ENCODE measurements at places on chromosomes 13 and 19.

DNA sequence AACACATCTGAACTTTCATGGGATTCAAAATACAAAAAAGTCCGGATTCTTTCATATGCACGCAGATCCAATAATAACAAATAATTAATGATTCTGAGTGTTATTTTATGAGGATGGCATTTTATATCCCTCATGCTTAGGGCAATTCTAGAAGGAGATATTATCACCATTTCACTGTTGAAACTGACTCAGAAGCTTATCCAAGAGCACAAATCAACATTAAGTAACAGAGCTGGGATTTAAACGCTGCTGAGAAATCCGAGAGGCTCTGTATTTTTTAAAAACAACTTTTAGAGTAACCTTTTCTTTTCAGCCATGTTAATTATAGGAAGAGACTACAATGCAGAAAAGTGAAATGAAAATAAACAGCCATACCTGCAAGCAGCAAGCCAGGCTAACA lies 30.3 kb downstream of the ATP7B start:
- DNase-seq: no peak

- no peak for DNase-seq
Measured at GRCh38 chr19:11378319-11379189, 4.1 kb downstream of the SWSAP1 start.

- no peak for DNase-seq
Measured at GRCh38 chr13:106122234-106122633, 413.2 kb downstream of the EFNB2 start.

GRCh38 chr13:46640843-46641242 lies 87.9 kb downstream of the LRCH1 start:
- DNase-seq: no peak

GRCh38 chr13:51058461-51059167 lies 52.5 kb downstream of the C13orf42 start:
- DNase-seq: no peak

GRCh38 chr13:92972751-92973150 lies 253.9 kb upstream of the GPC6 start:
- DNase-seq: no peak

DNA sequence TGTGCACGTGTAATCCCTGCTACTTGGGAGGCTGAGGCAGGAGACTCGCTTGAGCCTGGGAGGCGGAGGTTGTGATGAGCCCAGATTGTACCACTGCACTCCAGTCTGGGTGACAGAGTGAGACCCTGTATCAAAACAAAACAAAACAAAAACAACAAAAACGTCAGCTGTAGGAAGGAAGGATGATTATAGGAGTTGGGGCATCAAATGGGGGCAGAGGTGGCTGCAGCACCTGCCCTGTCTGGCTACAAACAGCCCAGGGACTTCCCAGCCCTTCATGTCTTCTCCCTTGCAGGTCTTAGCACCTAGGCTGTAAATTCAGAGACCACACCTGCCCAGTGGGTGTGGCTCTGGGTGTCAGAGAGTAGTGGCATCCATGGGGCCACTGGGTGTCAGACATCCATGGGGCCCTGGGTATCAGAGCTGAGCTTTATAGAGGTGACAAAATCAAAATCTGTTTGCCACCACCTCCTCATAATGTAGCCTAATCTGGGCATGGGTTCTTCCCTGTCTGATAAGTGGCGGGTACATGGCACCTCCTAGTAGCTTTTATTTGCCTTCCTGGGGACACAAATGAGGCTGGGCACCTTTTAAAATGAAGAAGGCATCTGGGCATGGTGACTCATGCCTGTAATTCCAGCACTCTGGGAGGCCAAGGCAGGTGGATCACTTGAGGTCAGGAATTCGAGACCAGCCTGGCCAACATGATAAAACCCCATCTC lies 4.7 kb upstream of the B3GNT3 start:
- DNase-seq: no peak

DNA sequence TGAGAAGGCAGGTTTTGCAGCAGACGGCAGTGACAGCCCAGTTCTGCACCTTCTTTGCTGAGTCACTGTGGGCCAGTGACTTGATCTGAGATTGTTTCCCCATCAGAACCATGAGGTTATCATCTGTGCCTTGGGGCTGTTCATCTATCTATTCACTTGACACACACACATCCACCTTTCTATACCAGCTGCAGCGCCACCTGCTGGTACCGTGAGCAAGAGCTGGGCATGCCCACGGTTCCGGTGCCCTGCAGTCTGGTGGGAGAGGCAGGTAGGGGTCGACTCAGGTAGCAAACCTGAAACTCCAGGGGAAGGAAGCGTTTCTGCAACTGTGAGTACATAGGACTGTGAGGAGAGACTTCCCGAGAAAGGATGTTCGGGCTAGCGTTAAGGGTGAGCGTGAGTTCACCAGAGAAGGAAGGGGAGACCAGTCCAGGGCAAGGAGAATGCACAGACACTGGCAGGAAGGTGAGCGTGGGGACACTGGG lies 7.5 kb upstream of the LIN7B start:
- no peak for DNase-seq

GRCh38 chr13:110562696-110563462 lies 1.4 kb upstream of the RAB20 start:
- DNase-seq: no peak

DNA sequence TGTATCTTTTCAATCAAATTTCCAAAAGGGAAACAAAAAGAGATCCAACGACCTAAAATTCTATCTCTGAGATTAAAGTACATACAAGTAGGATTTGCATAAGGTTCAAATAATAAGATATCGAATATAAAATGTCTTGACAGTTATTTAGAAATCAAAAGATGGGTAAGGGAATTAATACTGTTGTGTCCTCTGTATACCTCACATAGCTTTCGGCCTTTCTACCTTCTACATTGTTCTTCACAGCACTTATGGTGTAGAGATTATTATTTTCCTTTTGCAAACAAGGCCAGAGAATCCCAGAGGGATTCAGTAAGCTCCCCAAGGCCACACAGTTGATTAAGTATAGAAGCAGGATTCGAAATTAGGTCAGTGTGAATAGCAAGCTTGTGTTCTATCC lies 403.6 kb downstream of the SPRY2 start:
- DNase-seq: no peak

GRCh38 chr19:46480415-46480814 lies 9.1 kb upstream of the PNMA8A start:
- DNase-seq: no peak

DNA sequence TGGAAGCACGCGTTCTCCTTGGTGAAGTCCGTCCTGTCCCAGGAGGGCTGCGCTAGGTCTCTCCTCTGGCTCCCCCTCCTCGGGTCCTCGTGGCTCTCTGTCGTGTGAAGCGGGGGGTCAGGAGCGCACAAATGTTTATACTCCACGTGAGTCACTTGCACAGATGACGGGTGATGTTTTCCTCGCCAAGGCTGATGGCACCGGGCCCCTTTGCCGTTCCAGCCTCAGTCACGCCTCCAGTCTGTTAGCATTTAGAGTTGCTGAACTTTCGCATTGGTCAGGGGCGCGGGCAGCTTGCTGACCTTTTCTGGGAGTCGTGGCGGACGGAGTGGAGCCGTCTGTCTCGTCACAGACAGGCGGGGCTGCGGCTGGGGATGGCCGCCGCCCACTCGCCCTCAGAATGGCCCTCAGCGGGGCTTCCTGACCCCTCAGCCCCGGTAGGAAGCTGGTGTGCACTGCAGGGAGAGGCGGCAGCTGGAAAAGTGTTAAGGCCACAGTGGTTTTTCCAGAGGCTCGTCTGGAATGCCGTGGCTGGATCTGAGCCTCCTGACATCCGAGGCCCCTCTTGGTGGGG lies 13.7 kb downstream of the KLHL26 start:
- no peak for DNase-seq

DNA sequence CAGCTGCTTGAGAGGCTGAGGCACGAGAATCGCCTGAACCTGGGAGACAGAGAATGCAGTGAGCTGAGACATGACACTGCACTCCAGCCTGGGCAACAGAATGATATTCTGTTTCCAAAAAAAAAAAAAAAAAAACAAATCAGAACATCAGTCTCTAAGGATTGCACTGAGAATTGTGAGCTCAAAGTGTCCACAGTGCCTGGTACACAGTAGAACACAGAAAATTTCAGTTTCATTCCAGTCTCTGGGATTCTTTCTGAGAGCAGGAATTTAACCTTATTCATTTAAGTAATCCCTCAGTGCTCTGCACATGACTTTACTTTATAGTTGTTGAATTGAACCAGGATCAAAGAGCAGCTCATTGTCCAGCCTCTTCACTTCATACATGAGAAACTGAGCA lies 25.9 kb upstream of the GATAD2A start:
- DNase-seq: no peak

DNA sequence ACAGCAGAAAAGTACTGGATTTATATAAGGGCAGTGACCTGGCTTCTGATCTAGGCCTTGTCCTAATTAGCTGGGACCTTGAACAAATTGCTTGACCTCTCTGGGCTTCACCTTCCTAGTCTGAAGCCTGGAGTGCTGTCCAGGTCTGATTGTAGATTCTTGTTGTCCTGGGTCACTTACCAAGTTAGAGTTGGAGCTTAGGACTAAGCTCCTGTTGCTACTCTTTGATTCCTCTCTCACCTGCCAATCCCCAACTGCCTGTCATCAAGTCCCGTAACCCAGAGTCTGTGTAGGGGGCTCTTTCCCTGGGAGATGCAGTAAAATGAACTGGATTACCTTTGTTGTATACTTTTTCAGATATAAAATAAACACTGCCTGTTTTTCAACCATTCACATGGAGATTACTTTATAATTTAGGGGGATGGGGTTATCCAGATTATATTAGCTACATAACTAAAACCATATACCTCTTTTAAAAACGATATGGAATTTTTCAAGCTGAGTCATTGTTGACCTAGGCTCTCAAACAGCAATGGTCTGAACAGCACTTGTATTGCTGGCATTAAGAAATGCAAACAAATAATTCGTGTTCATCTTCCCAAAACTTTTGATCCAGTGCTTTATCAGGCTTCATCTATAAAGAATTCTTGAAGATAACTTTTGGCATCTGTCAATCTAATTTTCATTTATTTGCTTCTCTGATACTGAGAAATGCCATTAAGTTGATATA lies 5.8 kb downstream of the ARHGAP35 start:
- peak; percentile 16 for DNase-seq

DNA sequence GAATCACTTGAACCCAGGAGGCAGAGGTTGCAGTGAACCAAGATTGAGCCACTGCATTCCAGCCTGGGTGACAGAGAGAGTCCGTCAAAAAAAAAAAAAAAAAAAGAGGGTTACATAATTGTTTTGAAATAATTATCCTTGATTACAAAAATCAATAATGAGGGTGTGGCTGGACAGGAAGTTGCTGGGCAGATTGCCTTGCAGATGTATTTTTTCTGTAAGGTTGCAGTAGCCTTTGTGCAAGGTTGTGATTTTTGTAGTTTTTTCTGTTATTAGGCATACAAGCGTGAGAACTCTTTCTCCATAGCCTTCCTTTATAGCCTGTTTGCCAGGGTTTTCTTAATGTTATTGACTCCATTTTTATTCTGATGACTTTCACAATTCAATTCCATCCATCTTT lies 40.7 kb upstream of the SIN3B start:
- DNase-seq: no peak

- DNase-seq: no peak
Measured at GRCh38 chr19:38370299-38370698, 4.1 kb upstream of the PSMD8 start.

DNA sequence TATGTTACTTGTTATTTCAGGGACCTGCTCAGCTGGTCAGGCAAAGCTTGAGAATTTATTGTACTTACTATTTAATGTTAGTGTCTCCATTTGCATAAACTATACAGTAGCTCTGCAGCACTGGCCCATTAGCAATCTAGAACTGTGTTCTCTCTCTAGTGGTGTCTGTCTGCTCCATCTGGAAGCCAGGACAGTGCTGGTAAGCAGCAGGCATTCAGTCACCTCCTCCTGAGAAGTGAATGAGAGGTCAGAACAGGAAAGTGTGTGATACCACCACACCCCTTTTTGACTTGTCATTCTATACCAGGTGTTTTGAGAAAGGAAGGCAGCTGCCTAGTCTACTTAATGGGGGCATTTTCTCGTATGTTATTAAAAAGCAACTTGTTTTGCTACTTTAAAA lies 3.9 kb downstream of the COG3 start:
- DNase-seq: no peak

- no peak for DNase-seq
Measured at GRCh38 chr13:74645586-74645985, 511.4 kb upstream of the KLF12 start.

DNA sequence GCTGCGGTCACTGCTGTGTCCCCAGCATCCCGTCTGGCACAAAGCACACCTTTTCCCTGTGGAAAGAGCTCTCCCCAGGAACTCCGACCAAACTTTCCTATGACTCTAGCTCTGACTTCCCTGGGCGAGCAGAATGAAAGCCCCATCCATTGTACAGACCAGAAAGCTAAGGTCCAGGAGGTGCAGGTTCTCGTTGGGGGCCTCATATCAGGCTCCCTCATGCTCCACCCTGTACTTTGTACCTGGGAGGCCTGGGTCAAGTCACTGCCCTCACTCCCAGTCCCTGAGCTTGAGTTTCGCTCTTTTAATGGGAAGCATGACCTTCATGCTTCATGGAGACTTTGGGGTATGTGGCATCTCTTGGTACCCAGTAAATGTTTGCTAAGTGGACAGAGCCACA lies 18.4 kb downstream of the CYTH2 start:
- no peak for DNase-seq

GRCh38 chr19:37074819-37075362 lies 3.3 kb upstream of the ZNF420 start:
- no peak for DNase-seq

GRCh38 chr13:106996867-106997618 lies 429.1 kb upstream of the ARGLU1 start:
- DNase-seq: no peak

- DNase-seq: no peak
Measured at GRCh38 chr13:62779161-62779560, 1363.5 kb upstream of the PCDH20 start.

DNA sequence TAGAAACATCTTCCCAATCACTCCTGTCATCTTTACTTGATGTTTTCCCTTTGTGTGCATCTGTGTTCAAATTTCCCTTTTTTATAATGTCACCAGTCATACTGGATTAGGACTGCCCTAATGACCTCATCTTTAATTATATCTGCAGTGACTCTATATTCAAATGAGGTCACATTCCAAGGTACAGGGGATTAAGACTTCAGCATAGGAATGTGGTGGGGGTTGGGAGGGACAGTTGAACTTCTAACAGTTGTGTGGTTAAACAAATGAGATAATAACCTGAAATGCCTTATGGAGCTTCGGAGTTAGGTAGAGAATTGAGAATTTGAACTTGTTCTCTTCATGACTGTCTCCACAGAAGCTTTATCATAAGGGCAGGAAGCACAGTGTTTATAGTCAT lies 23.0 kb downstream of the PAN3 start:
- no peak for DNase-seq

- no peak for DNase-seq
Measured at GRCh38 chr13:113633485-113633873, 24.5 kb downstream of the ATP4B start.

DNA sequence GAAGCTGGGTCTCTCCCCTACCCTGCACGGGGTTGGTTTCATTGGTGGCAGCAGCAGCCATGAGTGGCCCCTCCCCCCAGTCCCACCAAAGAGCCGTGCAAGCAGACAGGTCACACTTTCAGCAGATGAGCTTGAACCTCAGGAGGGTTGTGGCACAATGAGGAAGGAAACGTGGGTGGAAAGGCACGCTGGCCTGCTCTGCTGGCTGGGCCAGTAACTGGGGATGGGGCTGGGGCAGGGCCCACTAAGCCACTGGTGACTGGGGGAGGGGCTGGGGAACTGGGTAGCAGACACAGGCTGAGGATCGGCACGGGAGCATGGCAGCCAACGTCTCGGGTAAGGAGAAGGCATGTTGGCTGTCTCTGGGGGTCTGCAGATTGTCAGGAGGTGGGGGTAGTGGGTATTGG lies at the start of gene P2RY11:
P2RY11 (plus strand) TSS at position 289 of the 407 bp plus-strand sequence; CDS start at position 318, 29 bp downstream.
- no peak for DNase-seq
